ENCODE measurements at places on chromosomes 6 and 20.
A peak's percentile ranks its signal among the peaks of the same experiment; 100 is the strongest.

GRCh38 chr20:14657266-14658005 is 320.0 kb upstream of the FLRT3 start:
- no peak for DNase-seq

DNA sequence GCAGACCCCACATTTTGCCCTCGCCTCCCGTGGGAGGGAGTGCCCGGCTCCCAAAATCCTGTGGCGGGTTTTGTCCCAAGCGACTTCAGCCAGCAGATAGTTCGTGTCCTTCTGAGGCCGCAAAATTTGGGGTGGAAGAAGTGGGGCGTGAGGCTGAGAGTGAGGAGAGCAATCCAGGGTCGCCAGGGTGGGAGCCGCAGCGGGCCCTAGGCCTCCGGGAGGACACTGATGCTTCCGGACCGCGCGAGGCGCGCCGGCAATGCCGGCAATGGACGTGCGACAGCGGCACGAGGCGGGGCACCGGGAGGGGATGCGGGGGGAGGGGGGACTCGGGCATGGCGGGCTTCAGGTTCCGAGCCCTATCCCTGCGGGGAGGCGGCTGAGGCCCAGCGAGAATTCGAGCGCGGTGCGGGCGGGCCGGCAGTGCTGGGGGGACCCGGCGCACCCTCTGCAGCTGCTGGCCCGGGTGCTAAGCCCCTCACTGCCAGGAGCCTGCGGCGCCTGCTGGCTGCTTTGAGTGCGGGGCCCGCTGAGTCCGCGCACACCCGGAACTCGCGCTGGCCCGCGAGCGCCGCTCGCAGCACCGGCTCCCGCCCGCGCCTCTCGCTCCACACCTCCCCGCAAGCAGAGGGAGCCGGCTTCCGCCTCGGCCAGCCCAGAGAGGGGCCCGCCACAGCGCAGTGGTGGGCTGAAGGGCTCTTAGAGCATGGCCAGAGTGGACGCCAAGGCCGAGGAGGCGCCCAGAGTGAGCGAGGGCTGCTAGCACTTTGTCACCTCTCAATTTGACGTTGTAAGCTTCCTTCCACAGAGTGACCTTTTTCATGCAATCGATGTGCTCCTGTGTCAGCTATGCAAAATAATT is 143.8 kb downstream of the LPA start:
- DNase-seq = peak; percentile 74

GRCh38 chr6:129498541-129498940 is 211.4 kb downstream of the ARHGAP18 start:
- no peak for DNase-seq

GRCh38 chr6:21354805-21355238 is 238.7 kb upstream of the SOX4 start:
- DNase-seq = no peak

Measured in effector memory CD8-positive, alpha-beta T cell (primary cell).